A172 (cell line): ENCODE measurements at places on chromosomes 3 and 15. TPM values are rescaled to one million over a fixed set of nuclear protein-coding genes. Genes with fewer than 3 reads are reported as not detected.
A peak's percentile ranks its signal among the peaks of the same experiment; 100 is the strongest.

NR2E3 gene
- total RNA-seq: not detected in 2 replicates

DNA sequence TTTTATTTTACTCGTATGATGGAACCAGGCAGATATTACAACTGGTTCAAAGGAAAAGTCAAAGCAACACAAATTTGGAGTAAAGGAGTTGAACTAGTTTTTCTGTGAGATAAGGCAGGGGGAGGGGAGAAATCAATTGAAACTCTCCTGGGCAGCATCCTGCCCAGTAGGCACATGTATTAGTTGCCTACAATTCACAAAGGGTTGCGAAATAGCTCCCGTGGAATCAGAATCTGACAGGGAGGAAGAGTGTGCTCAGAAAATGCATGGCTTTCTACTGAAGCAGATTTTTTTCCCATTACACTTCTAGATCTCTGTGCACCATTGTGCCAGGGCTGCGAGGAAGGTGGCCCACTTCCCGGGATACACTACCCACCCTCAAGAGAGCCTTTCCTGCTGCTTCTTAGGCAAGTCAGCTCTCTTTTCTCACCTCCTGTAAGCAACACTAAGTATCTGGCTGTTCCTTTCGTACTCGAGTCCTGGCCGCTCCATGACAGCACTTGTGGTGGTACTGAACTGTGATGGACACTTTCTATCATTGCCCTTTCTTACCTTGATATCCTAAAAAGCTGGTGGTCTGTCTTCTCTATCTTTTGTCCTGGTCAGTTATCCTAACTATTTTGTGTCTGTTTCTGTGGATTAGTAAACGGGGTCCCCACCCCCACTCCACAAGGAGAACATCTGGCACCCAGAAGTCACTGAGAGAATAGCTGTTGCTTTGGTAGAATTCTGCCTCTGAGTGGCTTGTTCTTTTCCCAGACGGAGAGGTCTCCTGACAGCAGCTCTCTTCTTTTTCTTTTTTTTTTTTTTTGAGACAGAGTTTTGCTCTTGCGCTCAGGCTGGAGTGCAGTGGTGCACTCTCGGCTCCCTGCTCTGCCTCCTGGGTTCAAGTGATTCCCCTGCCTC, 74.8 kb downstream of the RPL39L start:
- DNase-seq: no peak

DNA sequence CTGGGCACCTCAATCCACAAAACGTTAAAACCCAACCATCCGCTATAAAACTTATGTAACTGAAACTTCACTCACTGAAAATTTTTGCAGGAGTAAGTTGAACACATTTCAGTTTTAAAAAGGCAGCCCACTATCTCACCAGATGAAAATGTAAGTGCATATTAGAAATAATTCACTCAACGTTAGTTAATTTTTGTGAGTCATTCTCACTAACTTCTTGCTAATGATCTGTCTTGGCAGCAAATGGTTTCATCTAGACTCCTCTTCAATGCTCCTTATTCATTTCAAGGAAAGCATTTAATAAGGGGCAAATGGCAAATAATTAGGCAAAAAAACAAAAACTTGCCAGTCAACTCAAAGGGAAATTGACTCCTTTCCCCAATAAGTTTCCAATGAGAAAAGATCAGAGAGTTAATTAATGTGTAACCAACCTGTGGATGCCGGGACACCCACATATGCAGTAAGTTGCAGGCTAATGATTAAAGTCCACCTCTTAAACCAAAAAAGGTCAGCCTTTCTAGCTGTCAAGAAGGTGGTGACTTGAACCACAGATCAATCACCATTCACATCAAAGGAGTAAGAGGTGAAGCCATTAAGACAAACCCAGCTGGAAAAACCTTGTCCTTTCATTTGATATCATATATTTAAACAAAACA, 22.9 kb upstream of the PRICKLE2 start:
- DNase-seq: no peak

DNA sequence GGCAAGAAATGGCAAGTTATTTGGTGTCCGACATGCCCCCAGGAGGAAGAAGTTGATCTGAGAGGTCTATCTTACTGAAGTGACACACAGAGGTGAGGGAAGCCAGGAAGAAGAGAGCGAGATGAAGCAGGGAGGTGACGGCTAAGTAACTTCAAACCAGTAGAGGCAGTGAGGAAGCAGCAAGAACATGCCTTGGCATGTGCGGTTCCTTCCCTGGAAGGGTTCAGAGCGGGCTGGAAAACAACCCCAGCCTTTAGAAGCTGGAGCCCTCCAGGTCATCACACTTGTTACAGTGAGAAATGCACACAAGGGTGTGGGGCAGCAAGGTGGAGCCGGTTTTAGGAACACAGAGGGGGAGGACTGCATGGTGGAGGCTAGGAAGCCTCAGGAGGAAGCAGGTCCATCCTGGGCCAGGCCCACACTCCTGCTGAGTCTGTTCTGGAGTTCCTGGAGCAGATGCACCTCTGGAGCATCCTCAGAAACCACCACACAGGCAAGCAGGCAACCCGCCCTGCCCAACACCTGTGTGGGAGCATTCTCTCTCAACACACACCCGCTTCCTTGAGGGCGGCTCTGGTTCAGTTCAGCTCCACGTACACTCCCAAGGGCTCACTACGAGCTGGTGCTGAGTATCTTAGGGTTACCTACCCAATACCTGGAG, 47.1 kb downstream of the POC1A start:
- DNase-seq: no peak

CCK gene
- total RNA-seq: not detected in 2 replicates

DNA sequence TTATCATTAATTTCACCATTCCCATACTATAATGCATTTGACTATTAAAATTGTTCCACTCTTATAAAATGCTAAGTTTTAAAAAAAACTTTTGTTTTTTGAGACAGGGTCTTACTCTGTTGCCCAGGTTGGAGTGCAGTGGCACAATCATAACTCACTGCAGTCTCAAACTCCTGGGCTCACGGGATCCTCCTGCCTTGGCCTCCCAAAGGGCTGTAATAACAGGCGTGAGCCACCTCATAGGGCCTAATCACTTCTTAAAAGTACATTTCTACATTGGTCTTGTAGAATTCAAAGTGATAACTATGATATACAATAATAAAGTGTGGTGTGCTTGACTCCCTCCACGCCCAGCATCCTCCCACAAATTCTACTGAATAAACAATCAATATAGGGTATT, 3.0 kb downstream of the DENND4A start:
- no peak for DNase-seq

- DNase-seq: no peak
Observed at GRCh38 chr15:60718661-60719069, 239.7 kb upstream of the ICE2 start.

GRCh38 chr15:69298697-69299441, at the start of gene PAQR5:
PAQR5 (plus strand) TSS chr15:69298912; CDS start chr15:69360081, 61,169 bp downstream.
- DNase-seq: no peak

ZIC4 gene
- 1.4 and 5.2 TPM in 2 replicates for total RNA-seq

GRCh38 chr3:59321881-59322540, 272.2 kb upstream of the CFAP20DC start:
- DNase-seq: no peak

GRCh38 chr3:52361898-52362297, 45.8 kb downstream of the DNAH1 start:
- no peak for DNase-seq

DNA sequence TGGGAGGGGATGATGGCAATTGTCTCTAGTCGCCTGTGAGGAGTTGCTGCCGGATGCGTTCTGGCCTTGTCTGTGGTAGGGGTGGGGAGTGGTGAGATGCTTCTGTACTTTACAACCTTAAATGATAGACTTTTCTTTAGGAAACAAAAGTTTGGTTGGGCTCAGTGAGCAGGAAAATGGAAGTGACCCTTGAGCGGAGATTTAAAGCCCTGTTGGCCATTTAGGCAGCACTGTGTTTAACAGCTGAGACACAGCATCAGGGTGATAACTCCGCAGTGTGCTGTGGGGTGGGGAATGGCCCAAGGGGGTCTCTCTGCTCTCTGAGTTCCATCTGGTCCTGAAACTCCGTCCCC, 36.6 kb downstream of the SPSB4 start:
- DNase-seq: no peak

MYZAP gene
- 3.2 and 4.3 TPM in 2 replicates for total RNA-seq

GPR27 gene
- not detected in 2 replicates for total RNA-seq

DNA sequence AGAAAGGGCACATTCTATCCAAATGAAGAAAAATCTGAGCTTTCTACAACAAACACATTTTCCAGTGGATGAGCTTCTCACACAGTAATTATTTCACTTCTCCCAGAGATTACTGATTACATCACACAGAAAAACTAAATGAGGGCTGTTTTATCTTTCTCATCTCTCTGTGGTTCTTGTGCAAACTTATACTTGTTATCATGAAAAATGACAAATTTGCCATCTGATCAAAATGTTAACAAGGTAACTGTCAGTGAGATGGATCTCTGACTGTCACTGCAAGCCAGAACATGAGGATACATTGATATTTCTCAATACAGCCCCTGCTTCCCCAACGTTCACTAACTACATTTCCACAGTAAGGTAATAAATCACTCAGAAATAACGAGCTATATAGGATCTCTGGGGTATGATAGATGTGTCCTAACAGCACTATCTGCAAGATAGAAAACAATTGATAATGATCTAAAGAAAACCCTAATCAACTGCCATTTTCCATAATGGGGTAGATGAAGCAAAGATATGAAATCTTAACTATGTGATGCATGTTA, 829.3 kb upstream of the CFAP20DC start:
- no peak for DNase-seq

DNA sequence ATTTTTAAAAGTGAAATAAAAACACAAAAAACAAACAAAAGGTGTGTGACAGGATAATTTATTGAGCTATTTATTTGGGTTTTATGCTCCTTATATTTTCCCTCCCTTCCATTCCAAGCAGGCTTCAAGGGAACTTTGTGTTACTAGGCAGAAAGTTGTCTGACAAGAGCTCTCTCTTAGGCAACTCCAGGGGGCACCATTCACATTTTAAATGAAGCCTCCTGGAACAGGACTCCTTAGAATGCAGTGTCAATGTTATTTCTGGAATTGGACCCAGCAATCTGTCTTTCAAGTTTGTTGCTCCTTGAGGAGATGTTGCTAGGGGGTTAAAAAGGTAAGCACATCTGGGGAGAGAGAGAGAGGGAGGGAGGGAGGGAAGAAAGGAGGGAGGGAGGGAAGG, 5.4 kb upstream of the RFX7 start:
- peak; percentile 30 for DNase-seq

GRCh38 chr3:116473602-116474001, 28.3 kb upstream of the LSAMP start:
- no peak for DNase-seq

DNA sequence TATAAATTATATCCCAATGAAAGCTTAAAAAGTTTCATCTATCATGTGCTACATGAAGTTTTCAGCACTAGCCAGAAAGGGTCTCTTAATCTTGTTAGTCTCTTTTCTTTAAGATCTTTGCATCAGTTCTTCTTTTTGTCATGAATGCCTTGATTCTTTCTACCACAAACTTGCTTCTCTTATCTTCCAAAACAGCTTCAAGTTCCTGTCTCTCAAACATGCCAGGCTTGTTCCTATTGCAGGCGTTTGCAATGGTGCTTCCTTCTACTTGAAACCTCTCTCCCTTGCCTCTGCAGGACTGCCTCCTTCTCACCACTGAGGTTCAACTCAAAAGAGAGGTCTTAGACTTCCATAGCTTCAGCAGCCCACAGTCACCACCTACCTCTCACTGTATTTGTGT, 104.3 kb upstream of the FRMD4B start:
- DNase-seq: no peak

- no peak for DNase-seq
Observed at GRCh38 chr3:113985541-113985940, 37.7 kb downstream of the ZDHHC23 start.

TMEM207 gene
- 0.21 TPM in 1 of 2 replicates, not detected in the other for total RNA-seq

DNA sequence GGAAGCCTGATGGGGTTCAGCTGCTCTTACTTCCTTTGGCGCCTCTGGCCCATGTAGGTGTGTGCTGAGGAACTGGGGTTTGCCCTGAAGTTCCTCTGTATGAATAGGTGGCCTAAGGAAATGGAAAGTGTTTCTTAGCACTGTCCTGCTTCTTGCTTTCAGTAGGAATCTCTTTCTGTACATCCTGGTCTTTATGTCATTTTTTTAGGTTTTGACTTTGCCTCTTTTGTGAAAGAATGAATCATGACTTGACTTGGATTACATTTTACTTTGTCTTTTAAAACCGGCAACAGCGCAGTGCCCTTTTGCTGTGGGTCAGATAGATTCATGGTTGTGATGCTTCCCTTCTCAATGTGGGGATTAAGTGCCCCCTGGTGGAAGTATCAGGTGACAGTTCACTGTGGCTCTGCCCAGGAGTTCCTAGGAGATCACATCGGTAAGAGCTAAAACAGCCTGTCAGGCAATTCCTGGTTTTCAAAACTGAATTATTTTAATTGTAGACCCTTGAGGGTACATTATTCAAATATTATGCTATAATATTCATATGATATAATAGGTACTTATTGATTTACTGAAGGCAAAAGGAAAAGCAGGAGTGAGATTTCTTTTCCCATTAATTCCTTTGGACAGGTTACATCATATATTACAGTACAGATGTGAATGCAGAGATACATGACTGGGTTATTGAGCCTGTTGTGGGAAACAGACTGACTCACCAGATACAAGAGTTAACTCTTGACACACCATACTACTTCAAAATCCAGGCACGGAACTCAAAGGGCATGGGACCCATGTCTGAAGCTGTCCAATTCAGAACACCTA, 95.4 kb downstream of the HCN4 start:
- peak; percentile 42 for DNase-seq

- peak; percentile 36 for DNase-seq
Observed at GRCh38 chr15:63094495-63094931, 27.1 kb upstream of the LACTB start.

DNA sequence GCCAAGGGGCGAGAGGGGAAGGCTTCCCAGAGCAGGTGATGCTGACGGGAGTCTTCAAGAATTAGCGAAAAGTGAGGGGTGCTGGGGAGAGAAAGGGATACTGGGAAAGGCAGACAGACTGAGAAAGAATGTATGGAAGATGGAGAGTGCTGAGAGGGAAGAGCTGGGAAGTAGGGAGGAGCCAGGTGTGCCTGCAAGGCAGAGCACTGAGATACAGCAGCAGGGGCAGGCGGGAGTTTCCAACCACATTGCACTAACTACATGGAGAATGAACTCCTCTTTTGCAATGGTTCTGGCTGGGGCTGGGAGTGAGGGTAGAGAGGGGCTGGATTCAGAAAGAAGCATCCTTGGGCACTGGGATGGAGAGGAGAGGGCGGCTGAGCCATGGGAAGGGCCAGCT, 16.0 kb upstream of the CRABP1 start:
- no peak for DNase-seq

DNA sequence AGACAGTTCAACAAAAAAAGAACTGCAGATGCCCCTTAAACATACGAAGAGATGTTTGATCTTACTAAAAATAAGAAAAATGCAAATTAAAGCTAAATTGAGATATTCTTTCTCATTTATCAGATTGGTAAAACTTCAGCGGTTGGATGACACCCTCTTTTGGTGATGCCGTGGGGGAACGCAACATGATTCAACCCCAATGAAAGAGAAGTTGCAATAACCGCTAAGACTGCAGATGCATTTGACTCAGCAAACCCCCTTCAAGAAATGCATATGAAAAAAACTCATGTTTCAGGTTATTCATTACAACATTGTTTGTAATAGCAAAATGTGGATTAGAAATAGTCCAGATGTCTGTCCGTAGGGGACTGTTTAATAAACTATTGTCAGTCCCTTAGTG, 3.6 kb downstream of the KLHL6 start:
- no peak for DNase-seq
